C1 segment of cervical spinal cord (tissue), 14 donors: ENCODE measurements at places on chromosomes 11 and 22.

- no peak for DNase-seq
Measured at GRCh38 chr11:74543991-74544390, 48.4 kb upstream of the POLD3 start.

- no peak for DNase-seq
Measured at GRCh38 chr11:66600631-66601233, 7.7 kb downstream of the CCS start.

DNA sequence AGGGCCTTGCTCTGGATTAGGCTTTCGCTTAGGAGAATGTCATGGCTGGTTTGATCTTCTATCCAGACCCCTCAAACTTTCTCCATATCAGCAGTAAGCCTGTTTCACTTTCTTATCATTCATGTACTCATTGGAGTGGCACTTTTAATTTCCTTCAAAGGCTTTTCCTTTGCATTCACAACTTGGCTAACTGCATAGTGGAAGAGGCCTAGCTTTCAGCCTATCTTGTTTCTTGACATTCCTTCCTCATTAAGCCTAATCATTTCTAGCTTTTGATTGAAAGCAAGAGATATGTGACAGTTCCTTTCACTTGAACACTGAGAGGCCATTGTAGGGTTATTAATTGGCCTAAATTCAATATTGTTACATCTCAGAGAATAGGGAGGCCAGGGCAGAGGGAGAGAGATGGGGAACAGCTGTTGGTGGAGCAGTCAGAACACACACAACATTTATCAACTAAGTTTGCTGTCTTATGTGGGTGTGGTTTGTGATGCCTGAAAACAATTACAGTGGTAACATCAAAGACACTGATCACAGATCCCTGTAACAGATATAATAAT is 37.7 kb upstream of the APOBEC3A start:
- DNase-seq, result no peak

GRCh38 chr11:12380565-12381325 is 3.4 kb downstream of the PARVA start:
- DNase-seq, result no peak

- peak; percentile 11 for DNase-seq
Measured at GRCh38 chr11:121930004-121930965, 185.7 kb downstream of the BLID start.

- peak; percentile 44 for DNase-seq
Measured at GRCh38 chr11:117816151-117816741, 8.3 kb downstream of the FXYD2 start.

DNA sequence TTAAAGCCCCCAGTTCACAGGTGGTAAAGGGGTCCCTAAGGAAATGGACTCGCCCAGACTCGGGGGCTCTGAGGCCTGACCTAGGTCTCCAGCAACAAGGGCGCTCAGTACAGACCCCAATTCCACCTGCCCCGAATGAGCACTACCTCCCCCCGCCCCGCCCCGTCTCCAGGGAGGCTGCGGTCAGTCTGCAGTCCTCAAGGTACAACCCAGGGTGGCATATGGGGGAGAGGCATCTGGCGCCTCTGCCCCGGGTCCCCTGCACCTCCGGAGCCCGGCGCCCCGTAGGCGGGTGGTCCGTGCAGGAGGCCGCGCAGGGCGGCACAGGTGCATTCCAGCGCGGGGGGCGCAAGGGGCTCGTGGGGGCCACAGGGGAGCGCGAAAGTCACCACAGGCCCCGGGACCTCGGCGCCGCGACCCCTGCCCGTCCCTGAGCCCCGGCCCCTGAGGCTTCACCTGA is 361 bp downstream of the CTSD start:
- no peak for DNase-seq

- no peak for DNase-seq
Measured at GRCh38 chr11:93850594-93851018, at the start of gene VSTM5. VSTM5 (minus strand) TSS chr11:93850618; CDS start chr11:93850502, 116 bp downstream.

GRCh38 chr11:106286881-106287504 is 209.5 kb downstream of the AASDHPPT start:
- DNase-seq, result no peak

- no peak for DNase-seq
Measured at GRCh38 chr11:61918938-61919704, 1.8 kb upstream of the RAB3IL1 start.

DNA sequence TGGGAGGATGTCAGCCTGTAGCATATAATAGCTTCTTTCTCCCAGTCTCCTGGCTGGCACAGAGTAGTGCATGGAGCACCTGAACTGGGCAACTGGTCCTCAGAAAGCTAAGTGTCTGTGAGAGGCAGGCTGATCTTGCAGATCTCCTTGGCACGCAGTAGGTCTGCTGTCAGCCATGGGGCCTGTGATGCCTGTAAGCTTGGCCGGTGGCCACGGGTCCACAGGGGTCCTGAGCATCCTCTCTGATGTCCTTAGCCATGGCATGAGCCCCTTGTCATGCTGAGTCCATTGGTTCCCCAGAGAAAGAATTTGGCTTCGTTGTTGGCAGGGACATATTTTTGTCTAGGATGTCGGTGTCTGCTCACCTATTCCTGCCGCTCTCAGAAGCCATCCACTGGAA is 25.0 kb downstream of the AMPD3 start:
- DNase-seq, result no peak

GRCh38 chr11:12090761-12091258 is 19.6 kb upstream of the MICAL2 start:
- no peak for DNase-seq

DNA sequence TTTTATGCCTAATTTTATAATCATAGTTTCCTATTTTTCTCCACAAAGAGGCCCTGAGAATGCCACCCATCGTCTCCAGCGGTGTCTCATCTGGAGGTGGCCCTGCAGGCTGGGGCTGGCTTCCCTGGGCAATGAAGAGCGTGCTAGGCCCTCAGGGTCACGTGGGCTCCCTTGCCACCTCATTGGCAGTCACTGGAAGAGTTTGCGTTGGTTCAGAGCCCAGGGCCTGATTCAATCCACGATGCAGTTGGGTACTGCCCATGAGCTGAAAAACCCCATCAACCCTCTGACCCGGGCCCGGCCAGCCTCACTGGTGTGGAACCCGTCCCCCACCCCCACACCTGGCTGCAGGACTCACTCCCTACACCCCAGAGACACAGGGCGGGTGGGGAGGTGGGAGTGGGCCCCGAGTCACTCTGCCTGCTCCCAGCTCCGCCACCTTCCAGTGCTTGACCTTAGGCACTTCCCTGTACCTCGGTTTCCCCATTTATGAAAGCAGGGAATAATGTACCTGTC is 43.4 kb upstream of the A4GALT start:
- no peak for DNase-seq

DNA sequence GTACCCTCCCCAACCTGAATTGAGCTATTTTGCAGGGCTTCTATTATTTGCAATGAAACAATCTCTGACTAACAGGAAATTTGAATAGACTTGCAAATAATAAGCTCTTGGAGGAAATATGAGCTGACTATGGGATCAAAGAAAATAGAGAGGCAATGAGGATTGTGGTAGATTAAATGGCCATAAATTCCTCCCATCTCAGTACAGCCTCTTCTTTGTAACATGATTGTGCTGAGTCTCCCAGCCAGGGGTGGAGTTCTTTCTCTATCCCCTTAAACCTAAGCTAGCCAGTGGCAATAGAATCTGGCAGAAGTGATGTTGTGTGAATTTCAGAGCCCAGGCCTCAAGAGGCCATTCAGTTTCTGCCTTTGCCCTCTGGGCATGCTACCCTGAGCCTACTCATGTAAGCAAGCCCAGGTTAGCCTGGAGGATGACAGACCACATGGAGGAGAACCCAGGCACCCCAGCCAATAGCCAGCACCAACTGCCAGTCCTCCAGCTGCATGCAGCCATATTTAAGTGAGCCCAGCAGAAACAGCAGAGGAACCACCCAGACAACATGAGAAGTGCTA is 86.8 kb upstream of the TP53I11 start:
- no peak for DNase-seq

GRCh38 chr11:79094616-79095015 is 346.2 kb downstream of the TENM4 start:
- no peak for DNase-seq

GRCh38 chr22:48717883-48718817 is 1109.5 kb downstream of the BRD1 start:
- DNase-seq, result no peak

GRCh38 chr11:69452206-69452987 is 29.1 kb upstream of the LINC01488 start:
- no peak for DNase-seq

DNA sequence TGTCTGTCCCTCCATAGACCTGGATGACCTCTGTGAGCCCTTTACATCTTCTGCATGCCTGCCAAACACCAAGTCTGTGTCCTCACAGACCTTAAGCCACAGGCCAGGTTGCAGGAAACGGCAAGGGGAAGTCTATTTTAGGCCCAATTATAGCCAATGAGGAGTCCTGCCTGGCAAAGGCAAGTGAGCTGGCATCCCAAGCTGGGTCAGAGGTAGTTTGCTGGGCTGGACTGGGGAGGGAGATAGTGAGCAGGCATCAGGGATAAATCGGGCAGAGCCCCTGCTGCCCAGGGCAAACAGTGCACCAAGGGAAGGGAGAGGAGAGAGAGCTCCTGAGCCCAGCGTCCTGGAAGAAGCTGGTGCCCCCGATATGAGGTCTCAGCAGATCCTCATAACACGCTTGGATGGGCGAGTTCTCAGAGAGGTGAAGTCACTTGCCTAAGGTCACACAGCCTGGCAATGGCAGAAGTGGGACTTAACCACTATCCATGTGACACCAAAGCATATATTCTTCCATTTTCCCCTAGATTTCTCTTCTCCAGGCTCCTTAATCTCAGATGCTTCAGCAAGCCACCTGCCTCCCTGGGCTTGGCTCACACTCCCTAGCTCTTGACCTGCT is 3.7 kb upstream of the RELT start:
- no peak for DNase-seq

DNA sequence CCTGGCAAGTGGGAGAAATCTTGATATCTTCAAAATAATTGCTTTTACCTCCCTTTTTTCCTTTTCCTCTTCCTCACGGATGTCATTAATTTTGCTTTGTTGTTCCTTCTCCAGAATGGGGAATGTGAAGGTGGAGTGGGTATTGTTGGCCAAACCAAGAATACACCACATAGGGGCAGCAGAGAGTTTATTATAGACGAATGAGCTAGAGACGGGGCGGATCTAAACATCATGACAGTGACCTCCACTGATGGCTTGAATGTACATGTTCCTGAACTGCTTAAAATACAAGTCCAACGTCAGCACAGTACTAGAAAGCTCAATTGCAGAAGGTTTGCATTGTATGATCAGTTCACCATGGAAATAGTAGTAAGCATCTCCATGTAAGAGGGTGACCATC is 122.3 kb upstream of the SNX19 start:
- DNase-seq, result no peak
